ENCODE measurements at places on chromosomes 5 and 9. TPM values are rescaled to one million over a fixed set of nuclear protein-coding genes. Genes with fewer than 3 reads are reported as not detected.

Gene SLIT3
- total RNA-seq = 0.22 TPM

Gene PRDM9
- total RNA-seq = not detected

Gene DMRT3
- 0.41 TPM for total RNA-seq

Gene PCDHGC5
- total RNA-seq = 1.3 TPM

DNA sequence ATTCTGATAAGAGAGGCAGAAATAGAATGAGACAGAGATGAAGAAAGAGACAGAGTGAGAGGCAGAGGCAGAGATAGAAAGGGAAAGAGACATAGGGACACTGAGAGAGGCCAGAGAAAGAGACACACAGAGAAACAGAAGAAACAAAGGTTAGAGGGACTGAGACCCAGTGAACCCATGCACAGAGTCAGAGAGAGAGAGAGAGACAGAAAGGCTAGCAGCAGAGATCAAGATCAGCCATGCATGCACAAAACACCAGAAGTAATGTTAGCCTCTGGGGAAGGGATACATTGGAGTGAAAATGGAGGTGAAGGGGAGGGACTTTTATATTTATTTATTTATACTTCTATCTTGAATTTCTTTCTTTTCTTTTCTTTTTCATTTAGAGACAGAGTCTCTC, 14.1 kb upstream of the SPARC start:
- no peak for DNase-seq

DNA sequence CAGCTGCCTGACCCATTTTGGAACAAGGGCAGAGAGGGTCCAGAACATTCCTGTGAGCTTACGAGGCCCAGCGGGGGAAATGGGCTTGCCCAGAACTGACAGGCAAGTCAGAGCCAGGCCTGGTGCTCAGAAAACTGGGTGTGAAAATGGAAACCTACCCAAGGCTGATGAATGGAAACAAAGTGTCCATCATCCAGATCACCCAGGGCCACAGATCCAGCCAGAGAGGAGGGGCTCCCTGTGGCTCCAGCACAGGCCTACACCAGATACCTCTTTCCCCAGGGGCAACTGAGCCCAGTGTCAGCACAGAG, 3.1 kb downstream of the CLTB start:
- no peak for DNase-seq

DNA sequence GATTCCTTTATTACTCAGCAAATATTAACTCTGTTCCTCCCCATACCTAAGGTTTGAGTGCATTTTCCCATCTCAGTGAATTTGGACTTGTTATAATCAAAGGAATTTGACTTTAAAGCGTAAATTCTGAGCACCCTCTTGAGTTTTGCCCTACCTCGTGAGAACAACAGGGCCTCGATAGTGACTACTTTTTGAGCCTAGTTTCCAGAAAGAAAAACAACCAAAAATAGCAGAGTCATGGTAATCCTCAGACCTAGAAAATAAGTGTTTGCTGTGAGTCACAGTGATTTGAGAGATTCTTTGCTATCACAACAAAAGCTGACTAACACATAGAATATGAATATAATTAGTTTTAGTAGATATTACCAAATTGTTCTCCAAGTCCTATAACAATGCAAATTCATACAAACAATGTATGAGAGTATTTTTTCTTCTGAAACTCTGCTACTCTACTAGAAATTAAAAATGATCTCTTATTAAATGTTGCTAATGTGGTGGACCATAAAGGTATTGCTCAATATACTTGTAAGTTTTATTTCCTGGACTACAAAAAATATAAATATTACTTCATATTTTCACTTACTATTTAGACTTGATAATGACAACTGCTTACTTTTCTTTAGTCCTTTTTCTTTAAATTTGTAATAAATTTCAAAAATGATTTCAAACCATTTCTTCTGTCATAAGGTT, 759.7 kb downstream of the BRINP1 start:
- DNase-seq = no peak

GRCh38 chr9:11962327-11962726, 730.9 kb upstream of the TYRP1 start:
- DNase-seq = no peak

Measured in neural progenitor cell (in vitro differentiated cells).